ENCODE measurements at places on chromosomes 4 and X.

GRCh38 chr4:88747351-88747750 lies 49.7 kb upstream of the NAP1L5 start:
- no peak overlapping the region for H3K4me3 ChIP-seq
- H3K27me3 ChIP-seq = no peaks in the 10 kb centered on the region

GRCh38 chr4:99855678-99856077 lies 38.5 kb downstream of the LAMTOR3 start:
- H3K27ac ChIP-seq = no peak overlapping the region
- no peaks in the 10 kb centered on the region for H3K4me1 ChIP-seq
- H3K27me3 ChIP-seq = no peaks in the 10 kb centered on the region
- no peak overlapping the region for H3K4me3 ChIP-seq

DNA sequence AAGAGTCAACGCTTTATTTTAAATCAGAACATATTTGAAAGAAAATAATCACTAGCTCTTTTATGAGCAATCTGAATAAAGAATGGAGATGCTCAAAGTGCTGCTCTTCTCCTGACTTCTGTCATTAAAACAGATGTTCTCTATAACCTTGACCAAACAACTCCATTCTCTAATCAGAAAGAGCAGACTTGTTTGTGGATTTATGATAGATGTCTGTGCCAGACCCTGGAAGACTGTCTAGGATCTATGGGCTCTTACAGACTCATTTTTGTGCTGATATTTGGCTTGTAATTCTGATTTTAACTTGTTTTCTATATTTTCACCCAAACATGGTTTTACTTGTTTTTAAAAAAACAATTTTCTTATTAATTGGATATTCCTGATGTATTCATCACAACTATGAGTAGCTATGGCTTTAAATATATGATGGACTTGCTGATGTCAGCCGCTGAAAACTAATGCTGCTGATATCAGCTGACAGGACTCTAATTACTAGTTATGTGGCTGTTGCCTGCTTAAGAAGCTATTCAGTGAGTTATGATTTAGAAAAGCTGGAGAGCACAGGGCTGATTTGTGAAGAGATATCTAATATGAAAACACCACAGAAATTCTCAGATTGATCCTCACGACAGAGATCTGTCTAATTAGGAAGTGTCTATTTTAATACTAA lies 31.6 kb upstream of the MAML3 start:
- no peaks in the 10 kb centered on the region for H3K4me1 ChIP-seq
- no peaks in the 10 kb centered on the region for H3K27me3 ChIP-seq
- no peak for DNase-seq
- H3K27ac ChIP-seq = no peak overlapping the region
- no peaks in the 10 kb centered on the region for H3K36me3 ChIP-seq

- H3K4me3 ChIP-seq = no peak overlapping the region
- peaks cover 8% of the 10 kb centered on the region for H3K4me1 ChIP-seq
- DNase-seq = no peak
Measured at GRCh38 chrX:47168495-47169073, 23.6 kb downstream of the RBM10 start.

- peaks cover 8% of the 10 kb centered on the region for H3K4me1 ChIP-seq
- no peak for DNase-seq
- H3K36me3 ChIP-seq = no peaks in the 10 kb centered on the region
Measured at GRCh38 chr4:168634276-168634802, 137.5 kb downstream of the PALLD start.

GRCh38 chrX:45710081-45710801 lies 509.6 kb upstream of the DIPK2B start:
- H3K4me1 ChIP-seq = no peaks in the 10 kb centered on the region
- no peak overlapping the region for H3K27ac ChIP-seq
- peaks cover 5% of the 10 kb centered on the region for H3K27me3 ChIP-seq

- no peak overlapping the region for H3K27ac ChIP-seq
- H3K36me3 ChIP-seq = no peaks in the 10 kb centered on the region
- DNase-seq = no peak
- no peaks in the 10 kb centered on the region for H3K4me1 ChIP-seq
Measured at GRCh38 chr4:100591161-100591876, 73.5 kb upstream of the EMCN start.
